AG08395 (cell line): ENCODE measurements at places on chromosomes 2 and 18.

DNA sequence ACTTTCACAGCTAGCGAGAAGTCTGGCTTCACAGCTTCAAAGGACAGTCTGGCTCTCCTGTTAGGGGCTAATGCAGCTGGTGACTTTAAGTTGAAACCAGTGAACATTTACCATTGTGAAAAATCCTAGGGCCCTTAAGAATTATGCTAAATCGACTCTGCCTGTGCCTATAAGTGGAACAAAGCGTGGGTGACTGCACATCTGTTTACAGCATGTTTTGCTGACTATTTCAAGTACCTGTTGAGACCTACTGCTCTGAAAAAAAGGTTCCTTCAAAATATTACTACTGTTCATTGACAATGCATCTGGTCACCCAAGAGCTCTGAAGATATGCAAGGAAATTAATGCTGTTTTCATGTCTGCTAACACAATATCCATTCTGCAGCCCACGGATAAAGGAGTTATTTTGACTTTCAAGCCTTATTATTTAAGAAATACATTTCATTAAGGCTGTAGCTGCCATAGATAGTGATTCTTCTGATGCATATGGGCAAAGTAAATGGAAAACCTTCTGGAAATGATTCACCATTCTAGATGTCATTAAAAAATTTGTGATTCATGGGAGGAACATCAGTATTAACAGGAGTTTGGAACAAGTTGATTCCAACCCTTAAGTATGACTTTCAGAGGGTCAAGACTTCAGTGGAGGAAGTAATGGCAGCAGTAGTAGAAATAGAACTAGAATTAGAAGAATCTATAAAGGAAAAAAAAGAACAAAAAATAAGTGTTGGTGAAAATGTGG, 48.9 kb downstream of the POLR1A start:
- DNase-seq: no peak

DNA sequence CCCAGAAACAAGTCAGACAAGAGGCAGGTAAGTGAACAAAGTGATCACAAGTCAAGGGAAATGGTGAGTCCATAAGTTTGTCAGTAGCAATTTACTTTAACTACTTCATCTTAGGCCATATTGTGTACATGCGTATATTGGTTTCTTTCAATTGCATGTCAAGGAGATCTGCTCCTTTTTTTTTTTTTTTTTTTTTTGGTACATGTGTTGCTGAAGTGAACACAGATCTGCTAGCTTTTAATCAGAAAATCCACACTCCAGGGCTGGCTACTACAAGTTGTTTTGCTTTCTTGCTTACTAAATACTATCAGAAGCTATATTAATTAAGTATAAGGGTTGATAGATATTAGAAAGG, 985.1 kb downstream of the TSN start:
- DNase-seq: no peak

DNA sequence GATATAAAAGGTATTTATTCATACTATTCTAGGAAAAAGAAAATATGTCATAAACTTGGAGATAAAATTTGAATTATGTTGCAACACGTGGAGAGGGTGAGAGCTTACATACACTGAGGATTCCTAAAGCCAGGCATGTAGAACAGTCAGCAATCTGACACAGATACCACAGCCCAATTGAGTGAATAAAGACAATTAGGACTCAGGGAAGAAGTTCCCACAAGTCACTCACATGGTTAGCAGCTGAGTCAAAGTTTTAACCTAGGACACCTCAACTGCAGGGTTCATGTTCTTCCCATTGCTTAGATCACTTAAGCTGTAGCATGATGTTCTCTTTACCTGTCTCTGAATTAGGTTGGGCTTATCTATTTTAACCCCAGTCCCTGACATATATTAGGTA, 189.5 kb downstream of the CMPK2 start:
- no peak for DNase-seq

GRCh38 chr2:85846411-85846810, 42.4 kb downstream of the ST3GAL5 start:
- peak; percentile 59 for DNase-seq

- DNase-seq: no peak
Observed at GRCh38 chr18:8348051-8348720, 261.1 kb upstream of the RAB12 start.
